T-helper 17 cell (primary cell): ENCODE measurements at places on chromosomes 1 and 21.

GRCh38 chr1:70979881-70980280, 67.7 kb downstream of the PTGER3 start:
- DNase-seq = no peak

- no peak for DNase-seq
Measured at GRCh38 chr1:37255868-37256267, 218.5 kb upstream of the ZC3H12A start.

DNA sequence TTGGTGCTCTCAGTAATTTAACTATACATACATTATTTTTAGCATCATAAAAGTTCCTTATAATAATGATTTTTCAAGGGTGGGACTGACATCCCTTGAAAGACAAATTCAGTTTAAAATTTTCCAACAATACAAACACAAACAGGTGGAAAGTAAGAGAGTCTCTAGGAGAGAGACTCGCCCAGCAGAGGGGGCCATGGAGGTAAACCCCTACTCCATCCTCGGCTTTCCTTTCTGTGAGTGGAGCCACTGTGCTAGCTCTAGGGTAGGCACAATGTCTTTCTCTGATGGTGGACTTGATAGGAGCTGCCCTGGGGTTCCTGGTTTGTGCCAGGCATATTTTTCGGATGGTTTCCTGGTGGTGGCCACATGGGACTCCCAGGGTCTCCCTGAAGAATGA, 8.3 kb downstream of the CSMD2 start:
- DNase-seq = no peak

- DNase-seq = no peak
Measured at GRCh38 chr1:22140694-22141093, 2.2 kb downstream of the WNT4 start.

DNA sequence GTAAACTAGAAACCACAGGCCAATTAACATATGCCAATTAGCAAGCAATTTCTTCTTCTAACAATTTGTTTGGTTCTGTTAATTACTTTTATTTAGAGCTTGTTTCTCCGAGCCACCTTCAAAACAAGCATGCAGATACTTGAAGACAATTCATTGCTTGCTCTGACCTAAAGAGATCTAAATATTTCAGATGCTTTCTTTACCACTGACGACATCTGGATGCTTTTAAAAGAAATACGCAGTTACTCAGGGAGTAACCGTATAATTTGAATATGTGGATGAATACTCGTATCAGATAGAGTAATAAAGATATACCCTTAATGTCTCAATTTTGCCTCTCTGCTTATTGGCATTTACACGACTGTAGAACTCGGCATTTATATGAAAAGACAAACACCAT, 390.0 kb downstream of the DISC1 start:
- no peak for DNase-seq

DNA sequence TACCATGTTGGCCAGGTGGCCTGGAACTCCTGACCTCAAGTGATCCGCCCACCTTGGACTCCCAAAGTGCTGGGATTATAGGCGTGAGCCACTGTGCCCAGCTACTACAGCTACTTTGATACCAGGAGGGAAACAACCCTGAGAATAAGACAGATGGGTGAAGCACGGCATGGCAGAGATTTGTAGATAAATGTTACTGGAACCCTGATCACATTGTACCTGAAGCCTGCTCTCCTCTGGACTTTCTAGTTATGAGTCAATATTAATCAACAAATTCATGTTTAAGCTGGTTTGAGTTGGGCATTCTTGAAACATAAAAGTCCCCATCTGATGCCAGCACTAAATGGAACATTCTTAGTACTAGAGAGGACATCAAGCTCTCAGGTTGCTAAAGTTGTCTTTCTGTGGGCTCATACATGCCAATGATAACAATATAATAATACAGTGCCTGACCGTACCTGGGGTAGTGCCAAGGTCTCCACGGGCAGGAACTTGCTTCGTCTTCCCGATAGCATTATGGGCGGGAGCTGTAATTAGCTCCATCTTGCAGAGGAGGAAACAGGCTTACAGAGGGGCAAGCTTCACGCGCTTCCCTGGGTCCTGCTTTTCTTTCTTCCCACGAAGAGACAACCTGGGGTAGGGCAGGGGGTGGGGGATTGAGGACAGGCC, 30.7 kb upstream of the SLC19A1 start:
- no peak for DNase-seq

GRCh38 chr1:211813590-211813989, 17.0 kb downstream of the LPGAT1 start:
- DNase-seq = no peak

DNA sequence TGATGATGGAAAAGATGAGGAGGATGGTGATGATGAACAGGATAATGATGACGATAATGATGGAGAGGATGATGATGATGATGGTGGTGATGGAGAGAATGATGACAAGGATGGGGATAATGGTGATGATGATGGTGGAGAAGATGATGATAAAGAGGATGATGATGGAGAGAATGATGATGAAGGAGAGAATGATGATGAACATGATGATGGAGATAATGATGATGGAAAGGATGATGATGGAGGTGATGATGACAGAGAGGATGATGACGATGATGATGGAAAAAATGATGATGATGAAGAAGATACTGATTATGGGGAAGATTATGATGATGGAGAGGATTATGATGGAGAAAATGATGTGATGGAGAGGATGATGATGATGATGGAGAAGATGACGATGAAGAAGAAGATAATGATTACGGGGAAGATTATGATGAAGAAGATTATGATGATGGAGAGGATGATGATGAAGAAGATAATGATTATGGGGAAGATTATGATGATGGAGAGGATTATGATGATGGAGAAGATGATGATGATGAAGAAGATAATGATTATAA, 204.1 kb downstream of the MATN1 start:
- DNase-seq = no peak

- DNase-seq = no peak
Measured at GRCh38 chr1:61397935-61398334, 315.6 kb downstream of the NFIA start.

- DNase-seq = no peak
Measured at GRCh38 chr1:218390618-218391017, 45.5 kb downstream of the TGFB2 start.

DNA sequence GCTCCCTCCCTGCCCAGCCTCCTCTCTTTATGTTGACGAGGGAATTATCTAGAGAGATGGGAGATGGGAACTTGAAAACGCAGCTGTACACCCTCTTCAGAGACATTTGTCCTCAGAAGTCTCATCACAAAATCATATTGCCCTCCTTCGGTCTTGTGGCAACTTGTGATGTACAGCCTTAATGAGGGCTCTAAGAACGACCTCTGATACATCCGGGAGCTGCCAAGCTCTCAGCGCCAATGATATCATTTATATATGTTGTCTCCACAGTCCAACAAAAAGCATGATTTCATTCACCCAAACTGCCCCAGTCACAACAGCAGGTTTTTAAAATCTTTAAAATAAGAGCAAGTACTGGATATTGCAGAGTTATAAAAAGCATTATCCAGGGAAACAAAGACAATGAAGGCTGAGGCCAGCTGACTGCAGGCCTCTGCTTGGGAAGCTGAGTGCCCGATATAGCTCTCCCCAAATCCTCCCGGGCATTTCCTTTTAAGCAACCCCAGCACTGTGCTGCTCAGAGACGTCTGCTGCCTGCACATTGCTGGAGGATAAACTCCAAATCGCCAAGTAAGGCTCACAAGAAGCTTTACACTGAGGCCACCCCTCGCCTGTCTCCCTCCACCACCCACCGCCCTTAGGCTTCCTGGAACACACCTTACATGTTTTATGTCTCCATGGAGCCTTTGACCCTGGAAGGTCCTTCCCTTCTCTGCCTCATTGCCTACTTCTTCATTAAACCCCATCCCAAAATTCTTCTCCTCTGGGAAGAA, 236.1 kb downstream of the C1orf94 start:
- no peak for DNase-seq

GRCh38 chr1:64965366-64966157, 787 bp downstream of the JAK1 start:
- DNase-seq = peak; percentile 75

DNA sequence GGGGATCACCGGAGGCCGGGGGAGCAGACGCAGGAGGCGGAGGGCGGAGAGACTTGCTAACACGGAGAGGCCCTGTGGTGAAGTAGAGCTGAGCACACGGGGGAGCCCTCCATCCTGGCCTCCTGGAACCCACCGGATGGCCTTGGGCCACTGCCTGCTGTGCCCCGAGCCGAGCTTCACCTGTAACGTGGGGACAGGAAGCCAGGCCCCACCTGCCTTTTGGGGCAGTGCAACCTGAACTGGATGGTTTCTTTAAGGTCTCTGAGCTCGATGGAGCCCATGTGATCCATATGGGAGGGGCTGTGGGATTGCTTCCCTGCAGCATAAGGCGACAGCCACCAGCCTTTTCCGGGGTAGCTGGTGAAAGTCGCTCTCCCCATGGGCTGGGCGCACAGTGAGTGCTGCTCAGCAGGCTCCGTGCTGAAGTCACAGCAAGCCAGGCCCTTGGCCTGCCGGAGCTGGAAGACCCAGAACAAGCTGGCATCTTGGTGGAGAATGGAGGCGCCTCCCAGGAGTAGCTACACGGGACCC, 35.8 kb downstream of the TFF3 start:
- DNase-seq = no peak

DNA sequence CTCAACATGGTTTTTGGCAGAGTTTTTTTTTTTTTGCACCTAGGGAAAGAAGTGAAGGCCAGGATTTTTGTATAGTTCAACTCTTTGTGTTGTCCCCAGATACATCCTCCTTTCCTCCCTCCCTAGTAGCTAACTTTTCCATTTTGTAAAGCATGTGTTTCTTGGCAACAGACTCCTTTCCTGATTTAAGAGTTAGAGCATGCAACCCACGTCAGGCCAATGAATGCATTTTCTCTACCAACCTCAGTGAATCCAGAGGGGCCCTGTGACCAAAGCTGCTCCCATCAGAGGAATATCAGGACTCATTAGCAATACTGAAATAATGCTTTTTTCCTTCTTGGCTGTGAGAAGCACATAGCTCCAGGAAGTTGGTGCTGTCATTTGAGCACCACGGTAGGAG, 287.2 kb downstream of the LMO4 start:
- DNase-seq = no peak

GRCh38 chr1:224067621-224068457, 46.1 kb upstream of the FBXO28 start:
- no peak for DNase-seq

DNA sequence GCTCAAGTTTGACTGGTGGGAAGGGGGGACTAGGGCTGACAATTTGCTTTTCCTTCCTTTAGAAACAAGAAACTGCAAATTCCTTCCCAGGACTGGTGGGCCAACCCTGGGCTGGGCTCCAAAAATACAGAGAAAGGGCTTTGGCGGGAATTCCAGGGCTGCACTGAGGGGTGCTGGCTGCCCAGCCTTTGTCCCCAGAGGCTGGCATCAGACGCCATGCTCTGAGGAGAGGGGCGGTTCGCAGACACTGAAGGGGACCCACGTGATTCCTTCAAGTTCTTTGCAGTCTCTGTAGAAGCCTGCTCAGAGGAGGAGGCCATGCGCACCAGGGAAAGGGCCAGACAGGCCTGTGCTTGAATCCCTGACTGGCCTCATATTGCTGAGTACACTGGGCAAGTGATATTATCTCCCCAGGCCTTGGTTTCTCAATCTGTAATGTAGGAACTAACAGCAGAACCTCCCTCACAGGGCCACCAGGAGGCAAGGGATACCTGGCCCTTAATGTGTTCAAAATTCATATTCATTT, 119.5 kb downstream of the EPHB2 start:
- DNase-seq = no peak
